ENCODE measurements at places on chromosomes 7 and 10.

DNA sequence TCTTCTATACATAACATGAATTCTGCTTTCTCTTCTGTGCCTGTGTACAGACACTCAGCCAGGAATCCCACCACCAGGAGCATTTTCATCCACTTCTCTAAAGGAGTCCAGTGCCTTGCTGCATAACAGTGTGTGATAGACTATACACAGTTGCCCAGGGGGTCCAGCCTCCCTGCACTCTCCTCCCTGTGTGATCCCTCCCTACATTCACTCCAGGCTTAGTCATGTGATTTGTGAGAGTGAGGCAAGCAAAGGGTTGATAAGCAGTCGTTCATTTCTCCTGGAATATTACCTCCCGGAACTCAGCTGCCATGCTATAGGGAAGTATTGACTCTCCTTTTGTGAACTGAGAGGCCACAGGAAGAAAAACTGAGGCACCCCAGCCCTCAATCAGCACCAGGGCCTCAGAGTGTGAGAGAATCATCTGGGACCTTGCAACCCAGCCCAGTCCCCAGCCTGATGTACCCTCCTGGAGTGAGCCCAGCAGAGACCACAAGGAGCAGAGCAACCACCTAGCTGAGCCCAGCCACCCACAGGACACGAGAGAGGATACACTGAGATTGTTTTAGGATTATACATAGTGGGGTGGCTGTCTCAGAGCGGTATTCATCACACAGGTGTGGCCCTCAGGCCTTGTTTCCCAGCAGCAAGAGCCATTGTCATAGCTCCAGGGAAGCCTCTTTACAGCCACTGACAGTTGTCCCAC, 45.0 kb upstream of the EEPD1 start:
- no peak for DNase-seq

- DNase-seq = no peak
Observed at GRCh38 chr7:74708569-74709275, 51.2 kb downstream of the GTF2I start.

DNA sequence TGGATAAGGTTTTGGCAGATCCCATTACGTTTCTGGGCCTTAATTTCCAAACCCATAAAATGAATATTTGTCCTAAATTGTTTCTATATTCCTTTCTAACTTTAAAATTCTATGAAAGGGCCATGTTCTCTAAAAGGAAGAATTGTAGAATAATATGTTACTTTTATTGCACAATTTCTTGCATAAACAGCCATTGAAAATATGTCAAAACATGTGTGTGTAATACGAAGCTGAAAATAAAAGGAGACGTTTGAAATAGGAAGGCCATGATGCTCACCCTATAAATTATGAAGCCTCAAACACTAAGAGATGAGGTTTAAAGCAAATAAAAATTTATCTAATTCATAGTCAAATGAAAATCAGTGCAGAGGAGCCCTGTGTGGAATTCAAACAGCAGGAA, 145.0 kb upstream of the LRRTM3 start:
- DNase-seq = no peak

DNA sequence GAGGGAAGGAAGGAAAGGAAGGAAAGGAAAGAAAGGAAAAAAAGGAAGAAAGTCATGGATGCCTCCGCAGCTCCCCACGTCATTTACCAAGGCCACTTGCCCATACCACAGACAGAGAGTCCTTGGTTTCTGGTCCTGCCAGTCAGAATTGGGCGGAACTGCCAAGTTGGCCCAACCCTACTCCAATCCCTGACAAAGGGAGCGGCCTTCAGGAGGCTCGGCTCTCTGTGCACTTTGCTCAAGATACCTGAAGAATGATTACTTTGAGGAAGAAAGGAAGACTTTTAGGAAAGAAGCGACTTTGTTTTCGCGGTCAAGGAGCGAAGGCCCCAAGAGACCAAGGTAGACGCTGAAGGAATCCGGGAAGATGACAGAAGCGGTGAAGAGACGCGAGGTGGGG, 49.1 kb upstream of the FXYD4 start:
- no peak for DNase-seq

- DNase-seq = no peak
Observed at GRCh38 chr10:123382491-123382890, 228.3 kb downstream of the BUB3 start.

DNA sequence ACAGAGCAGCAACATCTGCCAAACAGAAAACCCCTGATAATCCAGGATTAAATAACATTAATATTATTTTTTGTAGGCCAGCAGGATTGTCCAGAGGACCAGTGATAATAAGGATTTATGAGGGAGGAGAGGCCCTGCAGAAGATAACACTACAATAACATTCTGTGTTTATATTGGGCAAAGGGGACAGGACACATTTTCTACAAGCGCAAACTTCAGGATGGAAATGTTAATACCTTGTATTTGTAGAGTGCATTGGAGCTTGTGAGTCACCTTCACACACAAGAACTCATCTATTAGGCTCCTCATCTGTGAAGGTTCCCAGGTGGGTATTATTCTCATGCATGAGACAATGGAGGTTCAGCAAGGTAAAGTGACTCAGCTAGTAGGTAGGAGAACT, 51.0 kb downstream of the BAMBI start:
- DNase-seq = no peak

Data from CD4-positive, alpha-beta T cell treated with Interleukin-1 beta for 1 hour (primary cell).